ENCODE measurements at places on chromosomes 11 and 22. TPM values are rescaled to one million over a fixed set of nuclear protein-coding genes. Genes with fewer than 3 reads are reported as not detected.

CDKN1C gene
- 1.3 TPM for total RNA-seq

OR52A1 gene
- not detected for total RNA-seq

RAB39A gene
- total RNA-seq = not detected

MOGAT2 gene
- total RNA-seq = not detected

DEPDC7 gene
- 4.6 TPM for total RNA-seq

CD44 gene
- total RNA-seq = 450 TPM

OR2AG1 gene
- total RNA-seq = not detected

OR8D1 gene
- not detected for total RNA-seq

USP2 gene
- total RNA-seq = 0.33 TPM

F2 gene
- total RNA-seq = not detected

RANBP1 gene
- total RNA-seq = 76.2 TPM

SPDYC gene
- not detected for total RNA-seq

LUZP2 gene
- total RNA-seq = 0.07 TPM

LRFN4 gene
- total RNA-seq = 25.0 TPM

PARVB gene
- 48.1 TPM for total RNA-seq

GP1BB gene
- total RNA-seq = 4.3 TPM

SYT8 gene
- total RNA-seq = 0.07 TPM

OR5F1 gene
- total RNA-seq = not detected

DDI1 gene
- not detected for total RNA-seq

OR5P2 gene
- total RNA-seq = not detected

CD3D gene
- total RNA-seq = not detected

SMIM38 gene
- total RNA-seq = 0.72 TPM

ANO1 gene
- 3.8 TPM for total RNA-seq

HEPN1 gene
- not detected for total RNA-seq

OR5B17 gene
- not detected for total RNA-seq

ALDH3B1 gene
- total RNA-seq = 25.6 TPM

ASPHD2 gene
- 2.1 TPM for total RNA-seq
